ENCODE measurements at places on chromosomes 7 and 10.

- DNase-seq, result no peak
Observed at GRCh38 chr7:36916116-36916515, 191.8 kb upstream of the AOAH start.

DNA sequence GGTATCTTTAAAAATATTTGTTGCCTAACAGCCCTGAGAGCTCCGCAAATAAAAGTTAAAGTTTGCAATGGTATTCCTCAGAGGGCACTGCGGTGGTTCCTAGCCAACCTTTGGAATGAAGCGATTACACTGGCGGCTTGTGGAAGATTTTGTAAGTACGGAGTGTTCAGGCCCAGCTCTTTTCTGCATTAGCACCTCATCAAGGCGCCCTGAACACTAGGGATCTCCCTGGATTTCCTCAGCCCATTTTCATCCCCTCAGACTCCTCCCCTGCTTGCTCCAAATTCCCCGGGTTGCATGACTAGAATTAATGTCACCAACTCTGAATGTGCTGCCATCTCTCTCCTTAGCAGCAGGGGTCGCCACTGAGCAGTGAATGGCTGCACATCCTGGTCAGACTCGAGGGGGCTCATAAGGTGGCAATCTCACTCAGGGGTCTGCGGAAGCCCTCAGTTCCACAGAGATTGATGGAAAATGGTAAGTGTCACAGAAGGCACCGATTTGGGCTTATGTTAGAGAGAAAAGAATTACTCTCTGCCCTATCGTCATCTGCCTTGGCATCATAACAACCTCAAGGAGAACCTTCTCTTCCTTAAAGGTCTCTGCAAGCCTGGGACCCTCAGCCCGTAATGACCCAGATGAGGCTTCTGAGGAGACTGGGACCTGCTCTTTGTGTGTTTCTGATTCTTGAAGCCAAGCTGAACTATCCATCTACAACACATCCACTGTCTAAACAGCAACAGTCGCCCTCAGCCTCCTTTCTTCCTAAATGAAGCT is 262.8 kb upstream of the AOAH start:
- peak; percentile 16 for DNase-seq

DNA sequence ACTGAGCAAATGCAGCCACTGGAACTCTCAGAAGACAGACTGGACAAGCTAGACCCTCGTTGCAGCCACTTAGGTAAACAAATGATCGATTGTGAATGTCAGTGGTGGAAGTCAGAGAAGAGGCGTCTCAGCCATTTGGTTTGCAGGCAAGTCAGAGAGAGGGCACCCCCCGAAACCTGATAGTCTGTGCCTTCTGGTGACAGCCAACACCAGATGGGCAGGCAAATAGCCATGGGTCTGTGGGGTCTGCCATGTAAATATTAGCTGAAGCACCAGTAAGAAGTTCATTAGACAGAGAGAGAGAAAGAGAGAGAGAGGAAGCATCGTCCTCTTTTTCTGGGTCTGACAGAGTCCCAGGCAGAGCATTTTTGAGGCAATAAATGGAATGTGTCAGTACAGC is 5.4 kb downstream of the PPP1R17 start:
- no peak for DNase-seq

- no peak for DNase-seq
Observed at GRCh38 chr7:132456418-132456817, 119.9 kb downstream of the PLXNA4 start.

DNA sequence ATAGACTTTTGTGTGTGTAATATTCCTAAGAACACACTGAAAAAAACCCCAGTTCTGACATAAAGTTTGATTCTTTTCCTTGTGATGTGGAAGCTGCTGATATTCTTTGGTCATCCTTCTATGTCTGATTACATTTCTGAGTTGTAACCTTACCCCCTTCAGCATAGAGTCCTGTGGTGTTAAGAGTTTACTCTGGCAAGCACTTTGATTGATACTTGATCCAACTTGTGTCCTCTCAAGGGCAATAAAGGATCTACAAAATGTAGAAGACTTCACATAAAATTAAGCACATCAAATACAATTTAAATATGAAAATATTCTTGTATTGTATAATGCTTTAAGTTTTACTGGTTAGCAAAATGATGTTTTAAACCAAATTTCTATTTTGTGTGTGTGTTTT is 221.7 kb upstream of the DKK1 start:
- no peak for DNase-seq

DNA sequence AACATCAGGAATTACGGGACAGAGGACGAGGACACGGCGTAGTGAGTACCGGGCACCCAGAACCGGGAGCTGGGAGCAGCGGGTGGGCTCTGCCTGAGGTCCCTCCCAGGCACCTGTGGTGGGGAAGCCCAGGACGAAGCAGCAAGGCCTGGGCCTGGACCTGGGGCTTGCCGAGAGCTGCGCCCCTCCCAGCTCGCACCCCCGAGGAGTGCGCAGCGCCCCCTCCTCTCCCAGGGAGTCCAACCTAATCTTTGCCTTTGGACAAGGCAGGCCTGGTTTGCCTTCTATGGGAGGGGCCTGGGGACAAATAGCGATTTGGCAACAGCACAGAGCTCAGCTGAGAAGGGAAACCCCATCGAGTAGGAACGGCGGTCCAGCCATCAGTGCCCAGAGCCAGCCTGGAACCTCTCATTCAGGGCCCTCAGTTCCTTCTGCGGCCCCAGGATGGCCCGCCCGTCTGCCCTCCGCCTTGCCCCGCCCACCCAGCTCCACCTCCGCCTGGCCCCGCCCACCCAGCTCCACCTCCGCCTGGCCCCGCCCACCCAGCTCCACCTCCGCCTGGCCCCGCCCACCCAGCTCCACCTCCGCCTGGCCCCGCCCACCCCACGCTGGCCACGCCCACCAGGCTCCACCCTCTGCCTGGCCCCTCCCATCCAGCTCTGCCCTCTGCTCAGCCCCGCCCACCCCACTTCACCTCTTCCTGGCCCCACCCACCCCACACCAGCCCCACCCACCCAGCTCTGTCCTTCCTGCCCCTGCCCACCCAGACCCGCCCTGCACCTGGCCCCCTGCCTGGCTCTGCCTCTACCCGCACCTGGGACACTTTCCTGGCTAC is 32.5 kb upstream of the KNDC1 start:
- DNase-seq, result no peak

DNA sequence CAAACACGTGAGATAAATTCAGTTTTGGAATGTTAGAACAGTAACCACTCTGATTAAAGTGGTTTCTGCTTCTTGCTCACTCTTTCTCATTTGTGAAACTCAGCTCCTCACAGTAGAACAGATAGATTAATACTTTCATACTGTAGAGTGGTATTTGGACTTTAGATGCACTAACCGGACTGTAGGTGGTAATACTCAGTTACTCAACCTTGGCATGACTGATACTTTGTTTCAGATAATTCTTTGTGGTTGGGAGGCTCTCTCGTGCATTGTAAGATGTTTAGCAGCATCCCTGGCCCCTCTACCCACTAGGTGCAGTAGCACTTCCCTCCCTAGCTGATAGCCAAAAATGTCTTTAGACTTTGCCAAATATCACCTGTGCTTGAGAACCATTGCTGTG is 37.6 kb downstream of the MCU start:
- no peak for DNase-seq

DNA sequence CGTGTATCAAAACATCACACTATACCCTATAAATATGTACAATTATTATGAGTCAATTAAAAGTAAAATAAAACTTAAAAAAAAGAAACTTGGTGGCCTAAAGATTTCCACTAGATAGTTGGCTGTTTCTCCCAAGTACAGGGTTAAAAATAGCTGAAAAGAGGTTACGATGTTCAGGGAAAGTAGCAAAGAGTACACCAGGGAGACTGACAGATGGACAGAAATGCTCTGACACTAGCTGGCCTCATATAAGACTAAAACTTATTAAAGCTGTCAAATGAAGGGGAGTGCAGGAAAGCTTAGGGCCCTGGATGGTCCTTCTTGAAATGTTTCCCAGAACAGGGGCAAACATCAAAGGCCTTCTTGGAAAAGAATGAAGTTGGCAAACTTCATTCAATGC is 51.3 kb downstream of the TCAF1 start:
- no peak for DNase-seq

- no peak for DNase-seq
Observed at GRCh38 chr7:31488562-31489203, 25.2 kb upstream of the ITPRID1 start.

- DNase-seq, result no peak
Observed at GRCh38 chr7:114086537-114086913, 167.7 kb upstream of the PPP1R3A start.

DNA sequence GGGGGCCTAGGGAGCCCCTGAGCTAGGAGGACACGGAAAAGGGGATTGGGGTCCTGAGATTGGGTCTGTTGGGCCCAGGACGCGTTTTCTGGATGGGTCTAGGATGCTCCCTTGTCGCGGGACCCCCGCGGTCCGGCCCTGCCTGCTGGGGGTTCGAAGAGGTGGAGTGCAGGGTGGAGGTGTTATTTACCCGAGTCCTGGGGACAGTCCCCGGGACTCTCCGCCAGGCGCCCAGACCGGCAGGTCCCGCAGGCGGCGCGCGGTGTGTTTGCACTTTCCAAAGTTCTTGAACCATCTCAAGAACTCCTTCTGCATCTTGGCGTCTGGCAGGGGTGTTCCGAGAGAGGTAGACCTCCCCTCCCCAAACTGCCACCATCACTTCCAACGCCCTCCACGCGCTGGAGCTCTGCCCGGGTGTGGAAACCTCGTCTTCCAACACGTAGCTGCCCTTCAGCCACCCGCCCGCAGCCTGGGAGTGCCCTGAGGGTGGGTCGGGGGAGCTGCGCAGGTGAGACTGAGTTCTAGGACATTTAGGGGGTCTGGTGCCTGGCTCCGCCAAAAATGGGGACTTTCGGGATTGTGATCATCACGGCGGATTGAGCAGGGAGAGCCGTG is 569 bp downstream of the CAV1 start:
- DNase-seq, result no peak

- DNase-seq, result no peak
Observed at GRCh38 chr10:102150970-102151773, 1.0 kb upstream of the NOLC1 start.

DNA sequence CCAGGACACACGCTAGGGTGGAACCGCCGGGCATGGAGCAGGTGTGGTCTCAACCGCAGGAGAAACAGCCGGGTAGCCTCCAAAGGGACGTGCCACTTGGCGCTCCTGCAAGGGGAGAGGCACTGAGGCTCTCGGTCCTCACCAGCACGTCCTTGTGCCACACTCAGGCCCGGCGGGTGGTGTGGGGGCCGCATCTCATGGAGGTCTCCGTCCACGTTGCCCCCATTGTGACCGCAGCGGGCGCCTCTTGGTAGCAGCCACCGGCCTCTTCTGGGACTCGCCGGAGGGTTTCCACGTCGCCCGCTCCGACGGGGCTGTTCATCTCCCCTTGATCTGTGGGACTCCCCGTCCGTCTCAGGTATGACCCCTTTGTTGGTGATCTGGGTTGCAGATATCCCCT is 49.2 kb upstream of the ELFN1 start:
- no peak for DNase-seq
